DND-41 (cell line): ENCODE measurements at places on chromosomes 16 and 17.
A peak's percentile ranks its signal among the peaks of the same experiment; 100 is the strongest.

- no peak for DNase-seq
Observed at GRCh38 chr16:13956635-13957196, 36.8 kb downstream of the ERCC4 start.

- DNase-seq: no peak
Observed at GRCh38 chr16:23498863-23499262, 11.4 kb downstream of the GGA2 start.

GRCh38 chr16:24925163-24925562 lies 79.4 kb downstream of the SLC5A11 start:
- DNase-seq: no peak

- DNase-seq: no peak
Observed at GRCh38 chr17:32222621-32223020, 43.0 kb upstream of the RHBDL3 start.

DNA sequence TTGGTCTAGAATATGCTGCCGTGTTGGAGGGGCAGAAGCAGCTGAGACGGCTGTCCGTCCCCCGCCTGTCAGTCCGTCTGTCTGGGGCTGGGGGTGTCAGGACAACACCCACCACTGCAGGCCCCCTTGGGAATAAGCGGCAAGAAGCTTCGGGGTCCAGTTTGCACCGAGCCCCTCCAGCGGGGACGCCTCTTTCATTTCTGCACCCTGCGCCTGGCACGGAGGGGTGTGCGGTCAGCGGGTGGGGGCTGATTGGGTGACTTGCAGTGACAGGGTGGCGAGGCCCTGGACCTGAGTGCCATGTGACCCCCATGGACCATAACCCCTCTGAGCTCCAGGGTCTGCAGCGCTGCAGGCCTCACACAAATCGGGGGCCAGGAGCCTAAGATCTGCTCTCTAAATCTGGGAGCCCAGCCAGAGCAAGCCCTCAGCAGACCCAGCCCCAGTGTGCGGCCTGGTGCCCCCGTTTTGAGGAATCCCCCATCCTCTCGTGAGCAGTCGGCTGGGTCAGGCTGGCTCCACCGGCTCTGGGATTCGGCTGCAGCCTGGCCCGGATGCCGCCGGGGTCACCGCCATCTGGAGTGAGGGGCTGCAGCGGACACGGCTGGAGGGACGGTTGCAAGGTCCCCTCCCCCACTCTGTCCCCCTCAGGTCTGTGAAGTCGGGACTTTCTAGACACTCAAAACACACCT lies 8.3 kb downstream of the CBFA2T3 start:
- no peak for DNase-seq

DNA sequence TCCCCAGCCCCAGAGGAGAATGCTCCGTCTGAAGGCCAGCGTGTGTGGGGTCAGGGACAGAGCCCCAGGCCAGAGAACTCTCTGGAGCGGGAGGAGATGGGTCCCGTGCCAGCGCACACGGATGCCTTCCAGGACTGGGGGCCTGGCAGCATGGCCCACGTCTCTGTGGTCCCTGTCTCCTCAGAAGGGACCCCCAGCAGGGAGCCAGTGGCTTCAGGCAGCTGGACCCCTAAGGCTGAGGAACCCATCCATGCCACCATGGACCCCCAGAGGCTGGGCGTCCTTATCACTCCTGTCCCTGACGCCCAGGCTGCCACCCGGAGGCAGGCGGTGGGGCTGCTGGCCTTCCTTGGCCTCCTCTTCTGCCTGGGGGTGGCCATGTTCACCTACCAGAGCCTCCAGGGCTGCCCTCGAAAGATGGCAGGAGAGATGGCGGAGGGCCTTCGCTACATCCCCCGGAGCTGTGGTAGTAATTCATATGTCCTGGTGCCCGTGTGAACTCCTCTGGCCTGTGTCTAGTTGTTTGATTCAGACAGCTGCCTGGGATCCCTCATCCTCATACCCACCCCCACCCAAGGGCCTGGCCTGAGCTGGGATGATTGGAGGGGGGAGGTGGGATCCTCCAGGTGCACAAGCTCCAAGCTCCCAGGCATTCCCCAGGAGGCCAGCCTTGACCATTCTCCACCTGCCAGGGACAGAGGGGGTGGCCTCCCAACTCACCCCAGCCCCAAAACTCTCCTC lies 10.4 kb downstream of the CX3CL1 start:
- DNase-seq: no peak

DNA sequence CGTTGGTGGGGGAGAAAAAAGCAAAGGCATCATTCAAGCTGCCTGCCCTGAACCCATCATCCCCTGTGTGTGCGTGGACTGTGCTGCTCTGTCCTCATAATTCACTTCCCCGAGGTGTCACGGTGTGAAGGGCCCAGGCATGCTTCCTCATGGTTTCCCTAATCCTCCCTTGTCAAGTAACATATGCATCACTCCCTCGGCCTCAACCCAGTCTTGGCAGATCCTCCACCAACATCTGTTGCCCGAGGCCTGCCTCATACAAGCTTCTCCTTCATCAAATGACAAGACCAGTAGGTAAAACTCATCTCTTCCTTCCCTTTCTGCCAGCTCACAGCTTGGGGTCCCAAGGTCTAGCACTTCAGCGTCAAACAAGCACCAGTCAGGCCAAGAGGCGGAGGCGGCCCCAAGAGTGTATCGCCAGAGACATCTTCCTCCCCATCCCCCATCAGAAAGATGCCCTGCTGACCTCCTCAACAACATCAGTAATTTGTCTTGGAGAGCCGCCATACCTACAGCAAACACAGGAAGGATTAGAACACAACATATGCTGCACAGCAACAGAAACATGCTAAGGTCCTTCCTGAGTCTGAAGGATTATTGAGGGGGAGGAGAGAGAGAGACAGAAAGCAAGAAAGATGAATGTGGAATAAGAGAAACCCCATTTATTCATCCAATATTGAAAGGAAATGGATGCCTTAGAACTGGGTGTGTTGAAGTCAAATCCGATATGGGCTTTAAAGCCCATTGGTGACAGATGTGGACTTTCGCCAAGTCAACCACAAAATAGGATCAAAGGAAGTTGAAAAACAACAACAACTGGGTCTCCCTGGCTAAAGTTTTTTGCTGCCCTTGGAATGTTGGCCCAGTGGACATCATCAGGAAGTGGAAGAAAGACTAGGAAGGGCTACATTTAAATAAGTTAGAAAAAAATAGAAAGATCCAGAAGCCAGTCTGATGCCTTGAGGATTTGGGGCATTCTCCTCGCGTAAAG lies 38.4 kb downstream of the SOX9 start:
- DNase-seq: no peak

GRCh38 chr17:78965491-78965924 lies 14.2 kb downstream of the LGALS3BP start:
- no peak for DNase-seq

- no peak for DNase-seq
Observed at GRCh38 chr17:27349540-27350021, 55.7 kb downstream of the WSB1 start.

- no peak for DNase-seq
Observed at GRCh38 chr17:82661717-82662683, 13.8 kb upstream of the WDR45B start.

GRCh38 chr17:35170968-35171771 lies 23.0 kb downstream of the SLC35G3 start:
- peak; percentile 16 for DNase-seq
